ENCODE measurements at places on chromosomes 1 and 21.

DNA sequence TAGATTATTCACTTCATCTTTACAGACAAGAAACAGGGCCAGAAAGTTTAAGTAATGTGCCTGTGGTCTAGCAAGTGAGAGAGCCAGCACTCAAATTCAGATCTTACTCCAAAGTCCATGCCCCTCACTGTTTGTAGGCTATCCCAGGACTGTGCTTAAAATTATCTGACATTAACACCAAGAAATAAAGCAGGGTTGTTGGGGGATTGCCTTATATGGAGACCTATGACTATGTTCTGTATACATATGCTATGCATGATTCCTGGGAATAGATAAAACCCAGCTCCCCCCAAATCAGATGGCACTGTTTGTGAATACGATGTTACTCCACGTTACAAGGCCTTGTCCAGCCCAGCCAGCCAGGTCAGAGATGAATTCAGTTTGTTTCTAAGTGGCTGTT lies 131.6 kb upstream of the HOOK1 start:
- no peak for DNase-seq

- DNase-seq: no peak
These were observed 30.9 kb downstream of the LRRC8B start for GRCh38 chr1:89555550-89555949.

- DNase-seq: no peak
These were observed 23.8 kb upstream of the KIAA1614 start for GRCh38 chr1:180888870-180889269.

DNA sequence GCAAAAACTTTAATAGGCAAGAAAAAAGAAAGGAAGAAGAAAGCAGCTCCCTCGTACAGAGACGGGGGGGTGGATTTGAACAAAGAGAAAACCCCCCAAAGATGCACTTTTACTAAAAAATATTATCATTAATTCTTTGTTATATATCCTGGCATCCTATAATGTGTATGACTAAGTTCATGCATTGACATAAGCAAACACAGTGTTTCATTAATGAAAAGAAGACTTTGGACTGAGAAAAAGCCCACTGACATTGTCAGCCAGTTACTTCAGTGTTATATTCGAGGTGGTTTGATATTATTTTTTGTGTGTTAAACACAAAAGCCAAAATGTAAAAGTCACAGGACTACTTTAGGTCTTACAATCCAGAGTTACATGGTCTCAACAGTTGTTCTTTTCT lies 110.1 kb upstream of the DPYD start:
- DNase-seq: no peak

DNA sequence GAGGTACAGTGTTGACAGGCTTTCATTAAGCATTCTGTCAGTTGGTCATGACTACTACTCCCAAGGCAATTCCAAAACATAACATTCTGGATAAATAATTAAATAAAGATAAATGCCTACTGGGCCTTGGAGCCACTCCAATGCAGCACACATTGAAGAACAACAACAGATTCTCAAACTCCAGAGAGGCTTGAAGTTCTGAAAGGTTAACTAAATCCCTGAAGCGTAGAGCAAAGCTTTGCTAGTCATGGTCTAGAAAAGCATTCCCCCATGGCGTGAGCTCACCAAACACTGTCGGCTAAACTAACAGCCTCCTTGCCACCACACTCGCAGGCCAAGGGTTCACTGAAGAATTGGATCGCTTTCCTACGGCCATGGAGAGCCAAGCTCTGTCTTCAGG lies 268.0 kb downstream of the ATG4C start:
- DNase-seq: no peak

GRCh38 chr1:163163881-163164582 lies 38.7 kb downstream of the RGS5 start:
- no peak for DNase-seq

Measured in effector memory CD4-positive, alpha-beta T cell (primary cell).